ENCODE measurements at places on chromosomes 7 and 10.
A peak's percentile ranks its signal among the peaks of the same experiment; 100 is the strongest.

- DNase-seq: no peak
Measured at GRCh38 chr7:143931739-143932138, 3.3 kb upstream of the OR2F2 start.

DNA sequence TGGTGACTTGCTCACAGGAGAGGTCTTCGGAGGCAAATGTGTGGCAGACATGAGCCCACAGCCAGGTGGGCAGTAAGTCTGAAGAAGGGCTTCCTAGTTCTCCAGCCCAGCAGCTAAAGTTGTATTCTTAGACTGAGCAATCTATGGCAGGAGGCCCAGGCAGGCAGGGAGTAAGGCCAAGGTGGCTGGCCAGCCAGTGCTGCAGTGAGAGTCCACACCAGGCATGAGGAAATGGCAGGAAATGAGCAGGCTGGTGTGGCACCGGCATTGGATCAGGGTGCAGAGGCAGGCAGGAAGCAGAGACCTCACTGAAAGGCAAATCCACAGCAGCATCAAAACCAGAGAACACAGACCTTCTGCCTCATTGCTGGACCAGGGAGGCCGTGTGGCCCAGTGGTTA lies 84.6 kb upstream of the PDE1C start:
- no peak for DNase-seq

GRCh38 chr10:127919418-127920271 lies 12.7 kb downstream of the PTPRE start:
- peak; percentile 88 for DNase-seq

GRCh38 chr7:98872328-98872924 lies 2.6 kb upstream of the TMEM130 start:
- peak; percentile 61 for DNase-seq

DNA sequence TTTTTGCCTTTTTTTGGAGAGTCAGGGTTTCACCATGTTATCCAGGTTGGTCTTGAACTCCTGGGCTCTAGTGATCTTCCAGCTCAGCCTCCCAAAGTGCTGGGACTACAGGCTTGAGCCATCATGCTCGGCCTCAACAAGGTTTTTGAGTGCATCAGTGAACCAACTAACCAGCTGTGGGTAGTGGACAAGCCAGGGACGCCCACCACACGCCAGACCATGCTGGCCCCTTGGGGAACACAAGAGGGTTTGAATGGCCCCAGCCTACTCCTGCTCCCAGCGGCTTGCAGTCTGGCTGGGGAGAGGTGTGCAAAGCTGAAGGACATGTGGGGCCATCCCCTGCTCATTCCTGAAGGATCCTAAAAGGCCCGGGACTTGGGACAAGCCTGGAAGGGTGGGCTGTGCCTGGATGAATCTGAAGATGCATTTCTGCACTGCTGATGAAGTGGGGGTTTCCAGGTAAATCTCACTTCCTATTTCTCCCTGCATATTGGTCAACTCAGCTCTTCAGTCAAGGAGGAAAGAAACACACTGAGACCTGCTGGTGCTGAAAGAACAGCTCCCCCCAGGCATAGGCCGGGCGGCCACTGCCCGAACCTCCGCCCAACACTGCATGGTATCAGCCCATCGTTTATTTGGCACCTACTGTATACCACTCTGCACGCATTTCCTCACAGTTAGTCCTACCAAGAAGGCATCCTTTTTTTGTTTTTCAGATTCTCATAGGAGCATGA lies 6.9 kb downstream of the MMD2 start:
- peak; percentile 1 for DNase-seq

DNA sequence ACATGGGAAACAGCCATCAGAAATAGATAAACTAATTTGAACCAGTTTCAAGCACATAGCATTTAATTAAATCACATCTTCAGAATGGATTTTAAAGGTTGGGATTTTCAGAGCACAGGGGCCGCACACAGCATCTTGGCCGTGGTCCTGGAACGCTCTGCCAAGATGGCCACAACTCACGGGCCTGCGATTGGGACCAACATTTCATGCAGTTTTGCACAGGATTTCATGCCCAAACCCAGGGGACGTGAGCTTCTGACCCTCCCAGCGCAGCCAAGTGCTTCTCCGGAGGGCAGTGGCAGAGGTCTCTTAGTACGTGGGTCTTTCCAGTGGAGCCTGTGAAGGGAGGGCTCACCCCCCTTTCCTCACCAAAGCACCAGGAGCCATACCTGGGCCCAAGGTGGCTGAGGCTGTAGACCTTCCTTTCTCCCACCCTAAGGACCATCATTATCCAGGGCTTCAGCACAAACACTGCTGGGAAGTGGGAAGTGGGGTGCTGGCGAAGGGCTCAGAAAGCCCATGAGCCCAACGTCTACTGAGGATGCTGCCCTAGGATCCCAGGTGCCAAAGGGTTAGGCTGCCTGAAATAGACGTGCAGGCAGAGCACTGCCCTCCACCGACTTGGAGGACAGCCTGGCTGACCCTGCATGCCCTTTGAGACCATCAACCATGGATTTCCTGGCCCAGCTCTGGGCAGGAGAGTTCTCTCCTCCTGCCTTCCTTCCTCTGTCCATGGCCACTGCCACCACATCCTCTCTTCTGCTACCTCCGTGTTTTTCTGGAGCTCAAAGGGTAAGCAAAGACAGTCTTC lies 611.2 kb upstream of the MGMT start:
- DNase-seq: no peak

DNA sequence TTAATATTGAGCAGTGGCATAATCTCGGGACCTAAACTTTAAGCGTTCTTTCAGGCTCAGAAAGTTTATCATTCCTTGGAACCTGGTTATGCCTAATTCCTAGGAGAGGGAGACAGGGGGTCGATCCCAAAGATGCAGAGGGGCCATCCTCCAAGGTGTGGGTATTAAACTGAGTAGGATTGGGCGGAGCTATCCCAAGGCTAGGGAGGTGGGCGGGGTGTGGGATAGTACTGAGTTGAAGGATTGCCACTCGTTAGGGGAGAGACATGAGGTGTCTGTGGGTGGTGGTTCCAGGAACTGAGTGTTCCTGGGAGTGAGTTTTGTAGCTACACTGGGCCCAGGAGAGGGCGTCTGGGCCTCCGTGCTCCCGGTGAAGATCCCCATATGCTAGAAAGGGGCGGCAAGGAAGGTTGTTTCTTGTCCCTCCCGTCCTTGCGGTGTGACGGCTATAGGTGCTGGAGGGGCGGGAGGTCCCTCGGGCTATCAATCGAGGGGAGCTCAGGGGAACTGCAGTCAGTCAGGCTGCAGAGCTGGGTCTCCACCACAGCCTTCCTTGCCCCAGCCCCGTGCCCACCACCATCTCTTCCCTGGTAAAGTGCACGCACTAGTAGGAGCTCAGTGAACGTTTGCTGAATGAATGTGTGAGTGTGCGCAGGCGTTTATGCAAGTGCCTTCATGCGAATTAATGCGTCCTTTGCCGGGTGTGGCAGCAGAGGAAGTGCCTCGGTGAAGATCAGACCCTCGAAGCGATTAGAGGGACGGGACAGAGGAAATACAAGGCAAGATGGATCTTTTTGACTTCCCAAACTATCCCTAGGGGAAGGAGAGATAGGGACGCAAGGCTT lies 3.0 kb upstream of the HMX2 start:
- DNase-seq: no peak

DNA sequence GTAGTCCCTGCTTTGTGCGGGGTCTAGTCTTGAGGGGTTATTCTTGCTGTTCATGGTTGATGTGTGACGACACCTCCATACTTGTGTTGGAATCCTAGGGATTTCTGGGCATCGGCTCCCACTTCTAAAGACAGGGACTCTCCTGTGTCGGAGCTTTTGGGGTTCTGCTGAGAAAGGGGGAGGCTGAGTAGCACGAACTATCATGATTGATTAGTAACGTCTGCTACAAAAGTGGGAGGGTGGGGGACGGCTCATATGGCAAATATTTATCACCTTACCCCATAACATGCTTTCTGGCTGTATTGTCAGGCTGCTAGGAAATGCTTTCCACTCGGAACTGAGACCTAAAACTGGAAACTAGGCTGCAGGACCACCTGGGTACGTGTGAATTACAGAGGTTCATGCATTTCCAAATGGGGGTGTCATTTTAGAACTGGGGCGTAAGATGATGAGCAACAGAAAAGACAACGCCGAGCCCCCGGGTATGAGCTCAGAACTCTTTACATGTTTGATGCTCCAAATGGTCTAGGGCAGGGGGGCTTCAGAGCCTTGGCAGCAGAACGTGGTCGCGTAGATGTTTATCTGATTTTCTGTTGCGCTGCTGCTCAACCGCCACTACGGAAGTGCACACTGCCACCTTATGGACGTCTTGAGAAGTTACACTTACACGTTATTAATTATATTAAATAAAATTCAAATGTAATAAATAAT lies 15.1 kb upstream of the NME8 start:
- DNase-seq: peak; percentile 87

GRCh38 chr10:132065491-132066105 lies at the start of gene JAKMIP3:
TSS of gene JAKMIP3 (plus strand) at chr10:132065946. CDS start at chr10:132104809, 38,863 bp downstream.
- no peak for DNase-seq

GRCh38 chr7:9962742-9963141 lies 1010.9 kb upstream of the PHF14 start:
- no peak for DNase-seq

GRCh38 chr7:159122276-159122675 lies 22.4 kb downstream of the VIPR2 start:
- DNase-seq: no peak

DNA sequence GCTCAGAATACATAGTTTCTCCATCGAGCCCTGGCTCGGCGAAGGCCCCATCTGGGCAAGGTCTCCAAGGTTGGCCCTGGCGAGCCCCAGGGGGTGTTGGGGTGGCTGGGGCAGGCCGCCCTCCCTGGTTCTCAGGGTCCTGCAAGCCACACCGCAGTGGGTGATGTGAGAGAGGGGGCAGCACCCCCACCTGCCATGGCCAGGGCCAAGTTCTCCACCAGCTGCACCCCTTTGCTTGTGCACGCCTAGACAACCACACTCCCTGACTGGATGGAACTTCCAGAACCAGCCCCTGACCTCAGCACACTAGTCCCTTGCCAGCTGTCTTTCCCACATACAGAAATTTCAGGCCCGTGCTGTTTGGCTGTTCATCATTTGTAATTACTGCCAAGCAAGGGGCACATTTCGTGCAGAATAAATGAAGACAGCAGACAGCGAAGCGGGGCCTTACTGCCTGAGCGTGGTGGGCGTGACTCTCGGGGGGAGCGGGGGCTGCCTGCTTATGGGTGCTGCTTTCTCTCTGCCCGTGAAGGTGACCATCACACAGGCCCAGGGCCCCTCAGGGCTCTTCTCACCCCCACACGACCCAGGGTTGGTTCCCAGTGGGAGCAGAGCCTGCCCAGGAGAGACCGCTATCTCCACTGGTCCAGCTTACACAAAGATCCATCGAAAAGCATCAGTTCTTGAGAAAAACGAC lies 85.9 kb downstream of the ADARB2 start:
- no peak for DNase-seq

- no peak for DNase-seq
Measured at GRCh38 chr7:18457832-18458231, 37.7 kb upstream of the HDAC9 start.

- DNase-seq: no peak
Measured at GRCh38 chr7:100007887-100008286, 7.5 kb upstream of the ZKSCAN1 start.

DNA sequence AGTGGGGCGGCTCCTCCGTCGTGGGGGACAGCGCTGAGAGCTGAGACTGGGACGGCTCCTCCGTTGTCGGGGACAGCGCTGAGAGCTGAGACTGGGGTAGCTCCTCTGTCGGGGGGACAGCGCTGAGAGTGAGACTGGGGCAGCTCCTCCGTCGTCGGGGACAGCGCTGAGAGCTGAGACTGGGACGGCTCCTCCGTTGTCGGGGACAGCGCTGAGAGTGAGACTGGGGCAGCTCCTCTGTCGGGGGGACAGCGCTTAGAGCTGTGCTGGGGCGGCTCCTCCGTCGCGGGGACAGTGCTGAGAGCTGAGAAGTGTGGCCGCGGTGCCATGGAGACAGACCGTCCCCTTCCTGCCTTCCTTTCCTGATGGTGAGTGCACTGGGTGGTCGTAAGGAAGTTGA lies 136.4 kb downstream of the DYNC2I1 start:
- DNase-seq: no peak

DNA sequence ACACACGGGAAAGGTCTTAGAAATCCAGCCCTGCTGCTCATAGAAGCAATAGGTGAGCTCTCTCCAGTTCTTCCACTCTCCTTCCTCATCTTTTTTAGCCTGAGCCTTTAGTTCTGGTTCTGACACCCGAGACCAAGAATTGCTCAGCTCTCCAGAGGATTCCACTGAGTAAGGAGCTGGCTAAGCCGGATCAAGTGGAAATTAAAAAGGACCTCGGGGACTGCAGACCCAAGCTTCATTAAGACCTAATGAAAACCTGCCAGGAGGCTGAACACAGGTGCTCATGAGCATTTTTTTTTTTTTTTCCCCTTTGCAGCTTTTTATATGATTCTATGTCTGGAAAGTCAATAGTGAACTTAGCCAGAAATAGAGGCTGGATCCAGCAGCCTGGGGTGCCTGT lies 1176.0 kb upstream of the AUTS2 start:
- no peak for DNase-seq

- peak; percentile 10 for DNase-seq
Measured at GRCh38 chr7:26549281-26549944, 257.8 kb downstream of the SNX10 start.

DNA sequence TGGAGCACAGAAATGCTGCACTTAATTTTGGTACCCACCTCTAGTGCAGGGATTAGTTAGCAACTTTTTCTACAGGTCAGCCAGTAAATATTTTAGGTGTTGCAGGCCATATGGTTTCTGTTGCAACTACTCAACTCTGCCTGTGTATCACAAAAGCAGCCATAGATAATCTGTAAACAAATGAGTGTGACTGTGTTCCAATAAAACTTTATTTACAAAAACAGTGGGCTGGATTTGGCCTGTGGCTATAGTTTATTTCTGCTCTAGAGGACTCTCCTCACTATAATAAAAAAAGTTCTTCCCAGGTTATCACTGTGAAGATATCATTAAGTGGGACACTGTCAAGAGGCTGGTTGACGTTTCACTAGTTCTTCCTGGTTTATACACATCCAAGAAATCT lies 65.8 kb downstream of the DNAJC12 start:
- no peak for DNase-seq

DNA sequence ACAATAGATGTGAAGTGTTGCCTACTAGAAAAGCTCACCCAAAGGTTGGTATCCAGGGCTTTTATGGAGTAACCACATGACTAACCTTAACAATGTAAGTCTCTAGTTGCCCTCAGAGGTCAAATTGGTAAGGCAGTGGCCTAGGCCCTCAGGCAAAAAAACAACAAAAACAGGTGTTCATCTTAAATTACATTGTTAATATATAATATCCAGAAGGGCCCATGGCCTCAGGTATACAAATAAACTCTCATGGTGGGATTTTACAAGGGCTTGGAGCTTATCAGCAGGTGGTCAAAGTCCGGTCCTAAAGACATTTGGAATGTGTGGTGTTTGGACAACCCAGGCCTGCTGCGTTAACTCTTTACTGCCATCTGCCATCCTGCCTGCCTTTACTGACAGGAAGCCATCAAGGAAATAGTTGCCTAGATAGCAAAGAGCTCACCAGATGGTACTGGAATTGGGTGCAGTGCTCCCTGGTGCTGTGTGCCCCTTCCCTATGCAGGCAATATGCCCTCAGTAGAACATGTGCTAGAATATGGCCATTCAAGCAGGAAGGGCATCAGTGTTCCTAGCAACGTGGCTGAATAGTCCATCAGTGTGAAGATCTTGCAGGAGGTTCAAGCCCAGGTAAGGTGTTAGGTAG lies 36.2 kb downstream of the TOMM7 start:
- DNase-seq: no peak

GRCh38 chr10:87646192-87646909 lies 13.3 kb upstream of the PAPSS2 start:
- DNase-seq: no peak

GRCh38 chr10:88065383-88066049 lies 202.1 kb downstream of the PTEN start:
- DNase-seq: no peak
